ENCODE measurements at places on chromosomes 1 and 21. TPM values are rescaled to one million over a fixed set of nuclear protein-coding genes. Genes with fewer than 3 reads are reported as not detected.

Gene TNFSF18
- not detected for total RNA-seq

Gene OR2T33
- not detected for total RNA-seq

Gene INTS7
- total RNA-seq, result 23.5 TPM

Gene RAP1GAP
- 14.4 TPM for total RNA-seq

Gene SPATA1
- total RNA-seq, result 0.88 TPM

Gene ISG20L2
- 45.5 TPM for total RNA-seq

Gene BTBD8
- 0.20 TPM for total RNA-seq

Gene CELA3A
- total RNA-seq, result not detected

Gene GBP4
- total RNA-seq, result 0.02 TPM

Gene WDR4
- 31.3 TPM for total RNA-seq

Gene TNFRSF18
- total RNA-seq, result not detected

Gene ANGPTL7
- not detected for total RNA-seq

Gene AIRE
- total RNA-seq, result not detected

Gene FASLG
- not detected for total RNA-seq

Gene PBXIP1
- 16.1 TPM for total RNA-seq

Gene FLG2
- not detected for total RNA-seq

Gene GLIS1
- not detected for total RNA-seq

Gene PIK3CD
- 10.7 TPM for total RNA-seq

Gene RPS6KA1
- 15.0 TPM for total RNA-seq

Gene KCNJ9
- not detected for total RNA-seq

Gene LCE1C
- total RNA-seq, result not detected

Gene CHRM3
- total RNA-seq, result 0.28 TPM

Gene CD52
- not detected for total RNA-seq

Gene B3GALT5
- total RNA-seq, result 0.24 TPM

Gene SLC44A3
- 2.1 TPM for total RNA-seq

Gene DAB1
- total RNA-seq, result not detected

Gene KCNE2
- total RNA-seq, result not detected

Gene PTPRC
- total RNA-seq, result 0.01 TPM
